Renal pelvis (tissue), 12 donors: ENCODE measurements at places on chromosomes 13 and 19.

GRCh38 chr13:99197117-99197651 lies 3.5 kb upstream of the UBAC2 start:
- peak; percentile 45 for DNase-seq

- no peak for DNase-seq
Observed at GRCh38 chr19:11463391-11463790, 17.5 kb downstream of the ELAVL3 start.

DNA sequence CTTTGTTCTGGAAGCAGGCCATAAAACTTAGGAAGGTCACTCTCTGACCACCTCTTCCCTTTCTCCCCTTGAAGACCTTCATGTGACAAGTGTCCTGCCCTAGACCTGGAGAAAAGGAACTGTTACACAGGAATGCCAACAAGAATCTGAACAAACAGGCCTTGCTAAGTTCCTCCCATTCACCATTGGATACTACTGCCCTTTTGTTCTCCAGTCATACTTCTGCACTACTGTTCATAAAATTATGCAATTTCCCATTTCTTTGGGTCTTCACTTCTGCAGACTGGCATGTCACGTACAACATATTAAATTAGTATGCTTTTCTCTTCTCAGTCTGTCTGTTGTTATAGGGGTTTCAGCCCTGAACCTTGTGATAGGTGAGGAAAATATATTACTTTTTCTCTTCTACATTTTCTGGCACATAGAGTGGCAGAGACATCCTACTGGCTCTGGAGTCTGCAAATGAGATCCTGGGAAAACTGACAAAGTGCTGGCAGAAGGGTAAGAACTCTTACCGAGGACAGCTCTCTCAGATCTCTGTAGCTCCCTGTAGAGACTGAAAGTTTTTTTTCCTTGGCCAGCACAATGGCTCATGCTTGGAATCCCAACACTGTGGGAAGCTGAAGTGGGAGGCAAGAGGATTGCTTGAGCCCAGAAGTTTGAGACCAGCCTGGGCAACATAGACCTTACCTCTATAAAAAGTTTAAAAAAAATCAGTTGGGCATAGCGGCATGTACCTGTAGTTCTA lies 87.6 kb upstream of the SPRY2 start:
- DNase-seq = no peak

DNA sequence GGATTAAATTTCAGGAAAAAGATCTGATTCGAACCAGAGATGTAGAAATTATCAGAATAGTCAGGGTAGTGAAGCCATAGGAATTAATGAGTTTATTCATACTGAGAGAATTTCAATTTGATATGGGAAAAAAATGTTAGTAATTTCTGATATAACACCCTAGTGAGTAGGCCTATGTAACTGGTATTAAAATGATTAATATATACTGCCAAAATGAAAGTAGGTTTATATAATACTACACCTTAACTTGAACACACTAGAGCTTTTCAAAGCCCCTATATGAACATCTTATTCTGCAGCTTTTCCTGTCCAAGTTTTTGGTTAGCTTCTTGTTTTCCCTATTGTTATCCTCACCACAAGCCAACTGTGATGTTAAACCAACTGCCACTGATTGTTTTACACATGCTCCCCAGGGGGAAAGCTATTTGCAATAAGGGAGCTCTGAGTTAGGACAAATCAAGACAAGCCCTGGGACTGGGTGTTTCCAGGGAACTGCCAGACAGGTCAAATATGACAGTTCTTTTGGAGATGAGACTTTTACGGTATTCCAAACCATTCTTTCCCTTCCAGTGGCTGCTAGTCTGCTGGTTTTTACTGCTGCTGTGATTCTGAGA lies 45.3 kb downstream of the FNDC3A start:
- no peak for DNase-seq

GRCh38 chr19:38004521-38005223 lies 97.7 kb downstream of the SIPA1L3 start:
- DNase-seq = peak; percentile 93

DNA sequence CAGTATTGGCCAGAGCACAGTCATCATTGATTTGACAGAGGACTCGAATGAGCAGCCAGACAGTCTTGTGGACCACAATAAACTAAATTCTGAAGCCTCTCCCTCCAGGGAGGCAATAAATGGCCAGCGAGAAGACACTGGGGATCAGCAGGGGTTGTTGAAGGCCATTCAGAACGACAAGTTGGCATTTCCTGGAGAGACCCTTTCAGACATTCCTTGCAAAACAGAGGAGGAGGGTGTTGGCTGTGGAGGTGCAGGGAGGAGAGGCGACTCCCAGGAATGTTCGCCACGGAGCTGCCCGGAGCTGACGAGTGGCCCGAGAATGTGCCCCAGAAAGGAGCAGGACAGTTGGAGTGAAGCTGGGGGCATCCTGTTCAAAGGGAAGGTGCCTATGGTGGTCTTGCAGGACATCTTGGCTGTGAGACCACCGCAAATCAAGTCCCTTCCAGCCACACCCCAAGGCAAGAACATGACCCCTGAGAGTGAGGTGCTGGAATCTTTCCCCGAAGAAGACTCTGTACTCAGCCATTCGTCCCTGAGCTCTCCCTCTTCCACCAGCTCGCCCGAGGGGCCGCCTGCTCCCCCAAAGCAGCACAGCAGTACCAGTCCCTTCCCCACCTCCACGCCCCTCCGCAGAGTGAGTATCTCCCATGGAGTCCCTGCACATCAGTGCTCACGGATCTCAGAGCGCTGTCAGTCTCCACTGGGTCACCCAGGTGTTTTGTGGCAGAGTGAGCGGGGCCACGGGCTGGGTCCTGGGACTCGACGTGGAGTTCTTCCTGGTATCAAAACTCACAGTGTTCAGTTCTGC lies 6.9 kb downstream of the CHAF1A start:
- no peak for DNase-seq

GRCh38 chr19:2232286-2233151 lies 3.6 kb downstream of the PLEKHJ1 start:
- no peak for DNase-seq

GRCh38 chr13:42832341-42833096 lies 51.1 kb downstream of the FAM216B start:
- no peak for DNase-seq

DNA sequence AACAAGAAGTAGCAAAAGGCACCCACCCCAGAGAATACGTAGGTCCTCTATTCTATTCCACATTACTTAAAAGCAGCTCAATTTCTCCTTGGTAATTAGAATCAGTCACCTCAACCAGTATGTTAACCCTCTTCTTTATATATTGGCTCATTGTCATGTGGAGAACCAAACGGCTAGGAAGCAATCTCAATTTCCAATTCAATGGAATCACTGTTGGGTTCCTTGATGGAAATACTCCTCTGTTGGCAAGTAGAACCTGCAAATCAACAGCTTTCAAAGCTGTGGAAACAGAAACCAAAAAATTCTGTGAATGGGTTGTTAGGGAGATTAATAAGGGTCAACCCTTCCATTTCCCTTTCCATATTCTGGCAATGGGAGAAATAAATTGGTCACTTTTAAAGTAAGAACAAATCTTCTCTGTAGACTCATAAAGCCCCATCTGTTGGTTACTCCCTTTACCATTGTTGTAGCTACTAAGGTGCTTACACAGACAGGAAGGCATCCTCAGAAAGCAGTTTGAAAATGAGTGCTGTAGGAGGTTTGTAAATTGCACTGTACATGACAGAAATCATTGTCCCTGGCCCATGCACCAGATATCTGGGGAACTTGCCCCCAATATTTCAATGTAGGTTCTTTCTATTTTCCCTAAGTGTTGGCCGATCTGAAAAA lies 138.6 kb upstream of the UFM1 start:
- no peak for DNase-seq

GRCh38 chr19:46555628-46556280 lies 45.4 kb upstream of the CALM3 start:
- no peak for DNase-seq

GRCh38 chr13:26011996-26012821 lies 39.6 kb downstream of the SHISA2 start:
- DNase-seq = peak; percentile 51

DNA sequence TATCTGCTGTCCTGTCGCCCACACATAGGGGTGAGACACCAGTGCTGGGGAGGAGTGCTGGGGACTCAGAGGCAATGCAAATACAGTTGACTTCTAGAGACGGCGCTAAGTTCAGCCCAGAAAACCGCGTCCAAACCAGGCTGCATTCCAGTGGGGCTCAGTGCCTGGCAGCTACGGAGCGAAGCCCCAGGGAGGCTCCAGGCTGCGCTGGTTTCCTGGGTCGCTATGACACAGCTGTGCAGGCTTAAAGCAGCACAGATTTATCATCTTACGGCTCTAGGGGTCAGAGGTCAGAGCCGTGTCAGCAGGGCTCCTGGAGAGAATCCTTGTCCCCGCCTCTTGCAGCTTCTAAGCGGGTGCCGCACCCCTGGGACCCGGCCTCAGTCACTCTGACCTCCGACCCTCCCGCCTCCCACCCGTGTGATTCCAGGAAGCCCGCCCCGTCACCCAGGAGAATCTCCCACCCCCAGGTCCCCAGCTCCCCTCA lies 61.6 kb downstream of the ANKRD10 start:
- DNase-seq = no peak

GRCh38 chr13:42883771-42884467 lies 102.5 kb downstream of the FAM216B start:
- peak; percentile 74 for DNase-seq

GRCh38 chr19:42134535-42135070 lies 2.4 kb upstream of the POU2F2 start:
- no peak for DNase-seq

DNA sequence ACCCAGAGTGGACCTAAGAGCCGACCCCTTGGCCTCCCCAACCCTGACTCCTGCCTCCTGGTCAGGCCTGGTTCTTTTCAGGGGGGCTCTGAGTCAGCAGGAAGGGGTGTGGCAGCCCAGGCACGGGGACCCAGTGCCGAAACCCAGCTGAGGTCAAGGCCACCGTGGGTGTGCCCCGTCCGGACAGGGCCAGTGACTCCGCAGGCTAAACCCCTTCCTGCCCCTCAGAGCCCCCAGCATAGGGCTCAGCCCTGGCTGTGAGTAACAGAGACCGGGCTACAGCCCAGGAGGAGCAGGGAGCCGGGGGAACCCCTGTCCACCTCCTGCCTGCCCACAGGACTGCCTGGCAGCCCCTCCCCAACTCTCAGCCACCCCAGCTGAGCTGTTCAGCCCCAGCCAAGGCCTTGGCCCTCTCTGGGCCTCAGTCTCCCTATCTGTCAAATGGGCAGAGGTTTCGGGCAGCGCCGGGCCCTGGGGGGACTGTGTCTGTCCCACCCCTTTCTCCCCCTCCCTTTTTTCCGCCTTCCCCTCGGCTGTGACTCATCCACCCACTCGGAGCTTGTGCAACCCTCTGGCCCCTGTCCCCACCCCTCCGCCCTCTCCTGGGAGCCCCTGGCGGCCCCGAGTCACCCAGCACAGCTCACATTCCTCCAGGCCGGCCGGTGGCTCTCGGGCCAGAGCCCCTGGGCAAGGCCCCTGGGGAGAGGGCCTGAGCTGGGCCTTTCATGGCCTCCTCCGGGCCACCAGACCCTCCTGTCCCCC lies 8.6 kb downstream of the ZBTB7A start:
- no peak for DNase-seq

DNA sequence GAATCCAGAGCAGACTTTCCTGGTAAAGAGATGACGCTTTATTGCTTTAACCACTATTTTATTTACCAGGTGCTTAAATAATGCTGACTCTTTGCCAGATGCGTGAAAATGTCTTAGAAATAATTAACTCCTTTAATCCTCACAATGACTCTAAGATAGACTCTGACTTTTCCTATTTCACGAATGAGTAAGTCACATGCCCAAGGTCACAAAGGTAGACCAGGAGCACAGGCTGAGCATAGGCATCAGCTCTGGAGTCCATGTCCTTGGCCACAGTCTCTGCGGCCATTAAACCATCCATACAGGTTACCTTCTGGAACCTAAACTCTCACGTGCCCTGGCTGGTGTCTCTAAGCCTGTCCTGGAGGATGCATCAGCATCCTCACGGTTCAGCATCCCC lies 87.3 kb downstream of the ERCC5 start:
- no peak for DNase-seq

DNA sequence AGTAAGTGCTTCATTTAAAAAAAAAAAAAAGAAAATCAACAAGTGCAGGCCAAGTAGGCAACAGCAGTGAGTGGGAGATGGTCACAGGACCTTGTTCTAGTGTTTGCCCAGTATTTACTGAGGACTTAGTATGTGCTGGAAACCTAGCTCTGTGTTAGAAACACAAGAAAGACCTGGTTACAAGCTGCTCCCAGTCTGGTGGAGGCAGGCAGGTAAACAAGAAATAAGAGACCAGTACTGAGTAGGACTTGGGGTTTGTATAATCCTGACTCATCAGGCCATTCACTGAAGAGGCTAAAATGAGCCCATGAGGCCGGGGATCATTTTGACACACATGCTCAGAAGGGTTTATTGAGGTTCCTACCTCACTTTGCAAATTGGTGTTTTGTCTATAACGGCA lies 21.5 kb upstream of the SERPINE3 start:
- DNase-seq = no peak

- peak; percentile 26 for DNase-seq
Observed at GRCh38 chr19:47540748-47541147, 25.9 kb upstream of the NAPA start.

GRCh38 chr13:75704927-75705288 lies 68.8 kb downstream of the LMO7 start:
- DNase-seq = no peak

- DNase-seq = no peak
Observed at GRCh38 chr19:45172173-45172572, 5.9 kb downstream of the TRAPPC6A start.

GRCh38 chr19:34350161-34350561 lies 14.8 kb upstream of the GPI start:
- DNase-seq = no peak

- DNase-seq = no peak
Observed at GRCh38 chr13:27018344-27018861, 153.2 kb downstream of the USP12 start.

DNA sequence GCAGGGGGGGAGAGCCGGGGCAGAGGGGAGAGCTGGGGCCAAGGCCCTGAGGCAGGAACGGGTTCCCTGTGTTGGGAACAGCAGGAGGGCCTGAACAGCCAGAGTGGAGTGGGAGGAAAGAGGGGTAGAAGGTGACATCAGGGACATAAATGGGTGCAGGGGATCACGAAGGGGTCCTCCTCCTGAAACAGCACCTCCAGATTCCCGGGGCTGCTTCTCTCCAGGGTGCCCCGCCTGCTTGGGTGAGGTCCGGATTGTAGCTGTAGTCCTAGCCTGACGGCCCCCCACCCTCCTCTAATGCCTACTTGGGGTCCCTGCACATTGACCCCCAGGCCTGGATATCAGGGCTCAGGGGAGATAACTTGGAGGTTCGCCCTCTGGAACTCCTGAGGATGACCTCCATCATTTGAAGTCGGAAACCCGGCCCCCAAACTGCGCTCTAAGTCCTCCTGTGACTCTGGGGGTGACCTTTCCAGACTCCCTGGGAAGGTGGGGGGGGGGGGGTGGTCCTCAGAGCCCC lies 473 bp upstream of the SCN1B start:
- DNase-seq = no peak

- no peak for DNase-seq
Observed at GRCh38 chr19:12833418-12833737, 1.0 kb downstream of the RTBDN start.

DNA sequence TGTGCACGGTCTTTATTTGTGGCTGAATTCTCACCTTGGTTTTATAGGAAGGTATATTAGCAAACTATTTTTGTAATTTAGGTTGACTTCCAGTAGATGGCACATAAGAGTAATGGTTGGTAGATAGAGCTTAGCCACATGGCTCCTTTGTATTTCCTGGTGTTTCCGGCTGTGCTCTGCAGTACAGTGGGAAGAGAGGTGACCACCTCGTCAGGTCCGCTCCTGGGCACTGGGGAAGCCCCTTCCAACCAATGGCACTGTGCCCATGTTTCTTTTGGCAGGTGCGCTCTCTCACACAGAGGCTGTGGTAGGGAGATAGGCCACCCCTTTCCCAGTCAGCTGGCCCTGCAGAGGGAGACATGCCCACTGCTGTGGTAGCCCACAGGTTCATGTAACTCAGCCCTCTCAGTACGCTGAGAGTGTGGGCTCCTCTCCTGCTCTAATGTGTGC lies 74.3 kb upstream of the ATP12A start:
- DNase-seq = no peak
